ENCODE measurements at places on chromosomes 7 and 10. TPM values are rescaled to one million over a fixed set of nuclear protein-coding genes. Genes with fewer than 3 reads are reported as not detected.

Gene EPO
- total RNA-seq = not detected

Gene GPR85
- 0.35 TPM for total RNA-seq

Gene SPRN
- 2.1 TPM for total RNA-seq

Gene MYL10
- not detected for total RNA-seq

Gene OPN1SW
- not detected for total RNA-seq

Gene HOXA2
- total RNA-seq = 6.4 TPM

Gene CTTNBP2
- 0.35 TPM for total RNA-seq

Gene CHST15
- total RNA-seq = 20.4 TPM

Gene SLC13A4
- 1.2 TPM for total RNA-seq

Gene SKIDA1
- 1.4 TPM for total RNA-seq

Gene SFTPA1
- total RNA-seq = not detected

Gene MET
- 0.23 TPM for total RNA-seq

Gene CUBN
- total RNA-seq = 0.77 TPM

Gene AOC1
- not detected for total RNA-seq

Gene HKDC1
- not detected for total RNA-seq

Gene NXPH1
- total RNA-seq = not detected

Gene LRRN3
- 2.9 TPM for total RNA-seq

Gene TMEM196
- 1.5 TPM for total RNA-seq

Gene GIMAP7
- total RNA-seq = not detected

Gene CFAP70
- total RNA-seq = 0.23 TPM

Gene RSPH10B2
- not detected for total RNA-seq

Gene BTBD16
- total RNA-seq = not detected

Gene TAS2R41
- total RNA-seq = not detected

Gene FBXO24
- 0.12 TPM for total RNA-seq

Measured in pericardium fibroblast (primary cell).